SW 1271 (cell line): ENCODE measurements at places on chromosomes 3 and 15.

DNA sequence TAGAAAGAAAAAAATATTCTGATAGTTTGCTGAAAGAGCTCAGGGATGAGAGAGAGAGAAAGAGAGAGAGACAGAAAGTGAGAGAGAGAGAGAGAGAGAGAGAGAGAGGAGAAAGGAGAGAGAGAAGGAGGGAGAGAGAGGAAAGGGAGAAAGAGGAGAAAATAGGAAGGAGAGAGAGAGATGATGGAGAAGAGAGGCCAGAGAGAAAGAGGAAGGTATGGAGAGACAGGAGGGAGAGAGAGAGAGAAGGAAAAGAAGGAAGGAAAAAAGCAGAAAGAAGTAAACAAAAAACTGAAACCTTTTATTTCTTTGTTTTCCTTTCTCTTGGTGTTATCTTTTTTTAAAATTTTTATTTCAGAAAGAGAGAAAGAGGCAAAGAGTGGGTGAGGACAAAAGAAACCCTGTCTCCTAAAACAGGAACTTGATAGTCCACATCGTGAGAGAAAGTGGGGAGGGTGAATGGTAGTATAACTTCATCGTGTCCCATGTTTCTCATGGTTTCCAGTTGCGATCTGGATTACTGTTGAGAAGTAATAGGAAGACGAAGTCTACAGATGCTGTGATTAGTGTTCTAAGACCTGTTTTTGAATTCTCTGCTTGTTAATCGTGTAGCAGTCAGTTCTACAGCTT is 279.7 kb downstream of the LPP start:
- DNase-seq, result no peak

DNA sequence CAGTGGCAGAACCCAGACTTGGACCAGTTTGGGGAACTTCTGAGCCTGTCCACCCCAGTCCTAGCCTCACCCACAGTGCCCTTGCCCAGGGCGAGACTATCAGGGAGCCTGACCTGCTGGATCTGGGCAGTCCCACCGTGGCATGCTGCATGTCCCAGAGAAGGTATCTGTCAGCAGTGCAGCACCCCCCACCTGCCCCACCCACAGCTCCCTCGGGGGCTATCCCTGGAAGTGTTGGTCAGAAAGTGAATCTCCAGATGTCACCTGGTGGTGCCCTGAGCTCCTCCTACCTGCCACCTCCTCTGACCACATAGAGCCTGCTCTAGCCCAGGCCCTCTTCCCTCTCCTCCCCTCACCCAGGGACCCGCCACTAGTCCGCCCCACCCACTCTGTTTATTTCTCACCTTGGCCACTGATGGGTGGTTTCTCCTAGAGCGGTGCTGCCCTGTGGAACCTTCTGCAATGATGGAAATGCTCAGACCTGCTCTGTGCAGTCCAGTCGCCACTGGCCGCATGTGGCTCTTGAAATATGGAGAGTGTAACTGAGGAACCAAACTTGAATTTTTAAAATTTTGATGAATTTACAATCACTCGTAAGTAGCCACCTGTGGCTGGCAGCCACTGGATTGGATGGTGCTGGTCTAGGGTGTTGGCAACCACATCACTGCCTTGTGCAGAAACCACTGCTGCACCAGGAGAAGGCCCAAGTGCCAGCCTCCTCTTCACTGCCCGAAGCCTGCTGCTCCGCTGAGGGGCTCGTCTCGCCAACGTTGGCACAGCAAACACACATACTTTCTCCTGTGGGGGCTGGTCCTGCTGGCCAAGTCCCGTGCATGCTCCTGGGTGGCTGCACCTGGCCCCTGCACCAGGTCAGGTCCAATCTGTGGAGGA is 13.1 kb downstream of the HDAC11 start:
- no peak for DNase-seq

GRCh38 chr3:58651276-58651675 is 15.3 kb downstream of the FAM3D start:
- no peak for DNase-seq

GRCh38 chr3:110456438-110457138 is 615.0 kb upstream of the NECTIN3 start:
- DNase-seq, result no peak

DNA sequence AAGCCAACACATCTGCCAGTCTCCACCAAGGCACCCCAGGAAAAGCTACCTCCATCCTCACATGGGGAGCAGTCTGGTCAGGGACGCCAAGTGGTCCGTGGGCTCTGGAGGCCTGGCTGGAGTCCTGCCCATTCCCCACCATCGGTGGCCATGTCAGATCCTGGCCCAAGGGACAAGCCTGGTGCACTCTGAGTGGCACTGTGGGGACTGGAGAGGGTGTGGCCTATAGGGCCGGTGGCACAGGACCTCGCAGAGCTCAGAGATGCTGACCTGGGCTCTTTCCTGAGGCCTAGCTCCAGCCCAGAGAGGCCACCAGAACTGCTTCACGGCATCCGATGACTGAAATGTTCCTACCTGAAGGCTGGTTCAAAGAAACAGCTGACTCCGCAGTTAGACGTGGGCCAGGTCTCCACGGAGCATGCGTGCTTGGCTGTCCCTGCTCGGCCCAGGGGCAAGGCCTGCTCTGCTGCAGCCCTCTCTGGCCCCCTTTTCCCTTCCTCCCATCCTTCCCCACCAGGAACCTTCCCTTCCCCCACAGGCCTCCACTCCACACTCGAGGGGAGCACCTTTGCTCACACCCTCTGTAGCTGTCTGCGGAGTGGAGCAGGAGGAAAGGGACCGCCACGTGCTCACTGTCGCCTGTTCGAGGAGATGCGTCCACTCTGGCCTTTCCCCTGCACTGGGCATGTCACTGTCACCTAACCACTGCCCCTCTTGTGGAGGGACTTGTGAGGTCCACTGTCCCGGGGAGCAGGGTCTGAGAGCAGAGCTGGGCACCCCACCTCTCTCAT is 119.3 kb downstream of the CHSY1 start:
- DNase-seq, result no peak

DNA sequence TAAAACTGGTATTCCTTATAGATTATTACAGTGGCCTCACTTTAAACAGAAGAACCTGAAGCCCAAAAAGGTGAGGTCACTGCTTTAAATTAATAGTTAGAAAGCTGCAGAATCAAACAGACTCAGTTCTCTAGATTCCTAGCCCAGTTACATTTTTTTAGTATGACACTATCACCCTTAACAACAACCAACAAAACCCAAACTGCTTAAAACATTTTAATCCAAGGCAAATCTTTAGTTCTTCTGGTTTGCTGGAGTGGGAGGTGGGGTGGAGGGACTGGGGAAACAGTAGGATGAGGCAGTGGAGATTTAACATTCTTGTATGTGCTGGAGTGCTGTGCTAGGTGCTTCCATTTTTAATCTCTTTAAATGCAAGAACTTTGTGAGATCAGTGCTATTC is 631.6 kb upstream of the KCNMB2 start:
- no peak for DNase-seq

GRCh38 chr3:45506084-45506483 is 88.5 kb upstream of the LIMD1 start:
- no peak for DNase-seq
